Naive thymus-derived CD8-positive, alpha-beta T cell (primary cell): ENCODE measurements at places on chromosomes 11 and 22.

- DNase-seq = no peak
These were observed 53.3 kb upstream of the PRDM11 start for GRCh38 chr11:45092901-45093760.

GRCh38 chr11:72327606-72328005 lies 83.6 kb upstream of the PHOX2A start:
- no peak for DNase-seq

GRCh38 chr11:119872611-119873310 lies 143.8 kb upstream of the NECTIN1 start:
- DNase-seq = no peak

DNA sequence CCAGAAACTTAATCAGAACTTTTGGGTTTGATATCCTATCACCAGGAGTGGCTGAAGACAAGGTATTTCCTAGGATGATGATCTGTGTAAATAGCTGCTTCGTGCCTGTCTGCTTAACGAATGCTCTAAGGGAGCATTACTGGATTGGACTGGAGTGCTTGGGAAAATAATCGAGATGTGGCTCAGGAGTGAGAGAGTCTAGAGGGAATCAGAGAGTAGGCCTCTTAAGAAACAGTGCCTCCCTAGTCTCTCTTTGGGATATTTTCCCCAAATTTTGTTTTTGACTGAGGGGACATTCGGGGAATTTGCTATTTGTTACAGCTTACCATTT lies 2.5 kb downstream of the MAML2 start:
- no peak for DNase-seq

DNA sequence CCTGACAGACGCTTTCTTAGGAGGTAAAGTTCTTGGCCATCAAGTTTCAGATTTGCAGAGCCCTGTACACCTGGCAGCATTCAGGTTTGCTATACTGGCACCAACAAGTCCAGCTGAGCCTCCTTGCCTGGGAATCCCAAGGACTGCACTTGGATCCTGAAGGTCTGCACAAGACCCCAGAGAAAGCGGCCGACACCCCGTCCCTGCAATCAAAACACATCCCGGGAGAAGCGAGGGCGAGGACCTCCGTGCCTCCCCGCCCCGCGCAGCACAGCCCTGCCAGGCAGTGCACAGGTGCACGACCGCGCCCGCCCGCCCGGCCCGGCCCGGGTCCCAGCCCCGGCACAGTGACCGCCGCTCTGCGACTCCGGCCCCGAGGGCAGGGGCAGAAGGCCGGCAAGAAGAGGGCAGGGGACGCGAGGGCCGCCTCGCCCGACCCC lies 559 bp downstream of the MRTFA start:
- DNase-seq = no peak

DNA sequence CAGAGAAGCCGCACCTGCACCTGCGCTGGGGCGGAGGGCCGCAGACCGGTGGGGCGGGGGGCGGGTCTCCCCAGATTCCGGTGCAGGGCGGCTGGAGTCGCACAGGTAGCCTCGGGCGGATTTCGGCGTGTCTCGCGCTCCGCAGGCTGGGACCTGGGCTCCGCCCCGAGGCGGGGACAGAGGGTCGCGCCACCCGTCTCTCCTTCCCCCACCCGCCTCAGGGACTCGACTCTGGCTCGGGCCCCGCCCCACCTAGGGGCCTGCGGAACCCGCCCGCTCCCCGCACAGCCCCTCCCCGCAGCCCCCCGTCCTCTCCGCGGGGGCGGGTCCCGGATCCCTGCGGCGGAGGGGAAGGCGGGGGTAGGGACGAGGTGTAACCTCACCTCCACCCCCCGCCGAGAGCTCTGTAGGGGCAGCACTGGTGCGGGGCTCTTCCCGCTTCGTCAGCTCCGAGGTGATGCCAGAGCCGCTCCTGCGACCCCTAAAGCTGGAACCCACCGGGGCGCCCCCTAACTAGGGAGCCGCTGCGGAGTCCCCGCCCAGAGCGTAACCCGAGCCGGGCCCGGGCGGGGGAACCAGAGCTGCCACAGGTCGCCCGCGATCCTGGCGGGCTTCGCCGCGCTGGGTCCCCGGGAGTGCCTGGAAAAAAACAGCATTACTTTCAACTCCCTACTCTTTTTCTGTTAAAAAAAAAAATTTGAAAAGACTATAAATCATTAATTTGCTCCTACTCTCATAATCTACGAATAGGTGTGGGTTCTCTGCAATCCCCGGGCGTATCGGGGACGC lies at the start of gene SLC29A2:
TSS of gene SLC29A2 (minus strand) at position 134 of the 789 bp plus-strand sequence. CDS start 169 bp downstream, outside the sequence.
- peak; percentile 82 for DNase-seq

DNA sequence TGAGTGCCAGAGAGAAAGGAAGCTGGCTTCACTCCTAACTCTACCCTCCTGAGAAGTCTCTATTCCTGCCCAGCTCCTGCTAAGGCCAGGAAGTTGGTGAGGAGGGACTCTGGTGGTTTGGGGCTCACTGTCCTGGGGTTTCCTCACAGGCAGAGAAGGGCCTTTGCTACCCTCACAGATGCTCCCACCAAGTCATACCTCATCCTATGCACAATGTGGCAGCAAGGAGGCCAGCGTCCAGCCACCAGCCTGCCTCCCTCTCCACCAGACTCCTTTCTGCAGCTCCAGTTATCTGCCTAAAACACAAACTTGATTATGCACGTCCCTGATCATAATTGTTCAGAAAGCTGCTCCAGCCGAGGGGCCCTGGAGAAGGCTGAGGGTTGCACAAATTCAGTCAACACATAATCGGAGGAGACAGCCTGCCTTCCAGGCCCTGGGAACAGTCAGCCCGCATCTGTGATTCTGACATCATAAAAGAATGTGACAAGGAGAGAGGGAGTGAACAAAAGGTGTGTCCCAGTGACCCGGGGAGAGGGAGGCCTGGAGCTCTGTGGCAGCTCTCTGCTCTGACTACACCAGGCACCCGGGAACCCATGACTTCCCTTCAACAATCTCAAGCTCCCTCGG lies 28.8 kb downstream of the DKK3 start:
- no peak for DNase-seq

GRCh38 chr22:46348099-46348695 lies 12.7 kb downstream of the TRMU start:
- DNase-seq = no peak

- DNase-seq = no peak
These were observed 1.1 kb downstream of the SLC43A3 start for GRCh38 chr11:57425565-57426438.

GRCh38 chr11:33187998-33188722 lies 26.9 kb upstream of the CSTF3 start:
- no peak for DNase-seq

- DNase-seq = no peak
These were observed 50.2 kb upstream of the RAPSN start for GRCh38 chr11:47499161-47499560.

- DNase-seq = no peak
These were observed 382.6 kb downstream of the INSC start for GRCh38 chr11:15497366-15497765.

GRCh38 chr22:44529827-44530523 lies 31.9 kb upstream of the RTL6 start:
- no peak for DNase-seq

DNA sequence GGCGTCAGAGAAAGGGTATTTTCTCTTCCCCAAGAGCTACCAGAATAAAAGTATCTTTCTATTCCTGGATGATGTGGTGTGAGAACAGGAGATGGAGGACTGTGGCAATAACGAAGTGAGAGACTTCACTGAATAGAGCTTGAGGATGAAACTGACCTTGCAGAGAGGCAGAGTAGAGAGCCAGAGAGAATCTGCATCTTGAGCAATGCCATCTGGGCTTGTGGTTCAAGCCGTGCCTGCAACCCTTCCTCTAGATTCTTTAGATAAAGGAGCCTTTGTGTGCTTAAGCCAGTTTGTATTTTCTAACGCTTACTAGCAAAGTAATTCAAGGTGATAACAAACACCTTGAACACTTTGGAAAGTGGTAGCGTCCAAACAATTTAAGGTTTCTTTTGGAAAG lies 2.2 kb downstream of the ME3 start:
- no peak for DNase-seq

DNA sequence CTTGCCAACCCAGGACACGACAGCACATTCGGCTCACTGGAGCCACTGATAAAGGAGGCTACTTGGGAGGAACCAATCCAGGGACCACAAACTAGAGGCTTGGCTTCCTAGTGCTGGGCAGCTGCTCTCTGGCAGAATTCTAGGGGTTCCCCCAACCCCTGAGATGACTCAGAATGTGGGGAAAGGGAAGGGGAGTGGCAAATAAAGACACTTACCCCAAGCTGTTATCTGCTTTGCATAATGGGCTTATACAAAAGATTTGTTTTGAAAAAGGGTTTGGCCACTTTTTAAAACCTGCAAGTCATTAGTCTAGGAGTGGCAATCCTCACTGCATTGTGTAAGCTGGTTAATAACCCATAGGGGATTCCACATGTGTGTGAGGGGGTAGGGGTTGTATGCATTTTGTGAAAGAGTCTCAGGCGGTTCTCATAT lies 64.1 kb upstream of the LMO1 start:
- no peak for DNase-seq

GRCh38 chr11:31240340-31240904 lies 129.1 kb downstream of the DCDC1 start:
- DNase-seq = peak; percentile 36

GRCh38 chr11:66106786-66107599 lies 36.9 kb downstream of the PACS1 start:
- DNase-seq = no peak

- DNase-seq = no peak
These were observed 131.9 kb downstream of the WNT11 start for GRCh38 chr11:76074148-76075095.

DNA sequence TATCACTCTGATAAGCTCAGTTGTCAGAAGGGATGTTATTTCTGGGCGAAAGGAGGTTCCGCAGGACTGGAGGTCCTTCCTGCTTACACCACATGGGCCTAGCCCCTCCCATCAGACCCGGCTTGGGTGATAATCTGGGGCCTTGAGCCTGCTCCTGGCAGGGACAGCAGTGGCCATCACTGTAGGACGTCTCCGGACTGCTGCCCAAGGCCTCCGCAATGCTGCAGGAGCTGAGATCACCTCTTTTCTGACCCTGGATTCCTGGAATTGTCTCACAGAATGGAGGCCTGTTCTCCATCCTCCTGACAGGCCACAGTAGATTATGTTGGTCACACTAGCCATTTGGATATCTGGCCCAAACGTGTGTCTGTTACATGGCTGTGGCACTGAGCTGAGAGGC lies 9.2 kb upstream of the BIK start:
- no peak for DNase-seq

DNA sequence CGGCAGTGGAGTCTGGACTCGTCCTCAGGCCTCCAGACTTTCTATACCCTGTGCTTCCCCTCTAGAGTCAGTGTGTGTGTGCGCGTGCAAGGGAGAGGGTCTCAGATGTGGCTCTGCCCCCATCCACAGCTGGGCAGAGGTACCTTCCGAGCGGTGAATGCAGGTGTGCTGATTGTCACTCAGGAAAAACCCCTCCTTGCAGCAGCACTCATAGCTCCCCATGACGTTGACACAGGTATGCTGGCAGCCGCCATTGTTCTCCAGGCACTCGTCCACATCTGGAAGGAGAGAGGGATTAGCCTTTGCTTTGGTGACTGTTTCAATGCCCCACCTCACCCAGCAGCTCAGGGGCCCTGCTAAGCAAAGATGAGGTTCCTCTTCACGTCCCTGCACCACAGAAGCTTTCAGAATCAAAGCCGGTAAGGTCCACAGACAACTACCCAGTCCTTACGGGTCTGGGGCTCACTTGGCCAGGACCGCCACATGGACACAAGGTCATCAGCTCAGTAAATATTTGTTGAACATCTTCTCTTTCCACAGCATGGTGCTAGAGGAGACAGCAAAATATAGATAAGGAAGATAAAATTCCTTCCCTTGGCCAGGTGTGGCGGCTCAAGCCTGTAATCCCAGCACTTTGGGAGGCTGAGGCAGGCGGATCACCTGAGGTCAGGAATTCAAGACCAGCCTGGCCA lies 16.9 kb downstream of the SCUBE2 start:
- DNase-seq = no peak

GRCh38 chr11:94888204-94888603 lies 85.2 kb downstream of the CWC15 start:
- DNase-seq = no peak

- no peak for DNase-seq
These were observed 37.8 kb downstream of the RASSF10 start for GRCh38 chr11:13046637-13047570.

- DNase-seq = peak; percentile 48
These were observed 1.2 kb upstream of the HSPA8 start for GRCh38 chr11:123062892-123063825.

GRCh38 chr11:28673691-28674432 lies 565.7 kb downstream of the METTL15 start:
- no peak for DNase-seq
